Urinary bladder (tissue), 4 donors: ENCODE measurements at places on chromosomes 7 and 10.

DNA sequence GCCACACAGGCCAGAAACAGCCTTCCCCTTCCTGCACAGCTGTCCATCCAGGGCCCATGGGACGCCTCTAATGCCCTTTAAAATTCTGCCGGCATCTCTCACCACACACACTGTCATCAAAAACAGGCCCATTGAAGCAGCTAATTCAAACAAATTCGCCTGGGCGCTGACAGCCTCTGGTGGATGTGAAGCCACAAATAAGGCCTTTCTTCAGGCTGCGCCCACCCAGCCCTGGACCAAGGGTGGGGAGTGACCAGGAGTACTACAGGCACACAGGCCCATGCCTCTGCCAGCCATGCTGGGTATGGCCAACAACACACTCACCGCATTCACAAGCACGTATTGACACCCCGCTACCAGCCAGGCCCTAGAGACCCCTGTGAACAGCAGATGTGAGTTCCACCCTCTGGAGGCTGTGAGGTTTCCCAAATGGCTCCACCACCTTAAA, 54.6 kb downstream of the SLIT1 start:
- DNase-seq: no peak

GRCh38 chr7:74396993-74397392, 56.7 kb upstream of the GTF2IRD1 start:
- DNase-seq: no peak

DNA sequence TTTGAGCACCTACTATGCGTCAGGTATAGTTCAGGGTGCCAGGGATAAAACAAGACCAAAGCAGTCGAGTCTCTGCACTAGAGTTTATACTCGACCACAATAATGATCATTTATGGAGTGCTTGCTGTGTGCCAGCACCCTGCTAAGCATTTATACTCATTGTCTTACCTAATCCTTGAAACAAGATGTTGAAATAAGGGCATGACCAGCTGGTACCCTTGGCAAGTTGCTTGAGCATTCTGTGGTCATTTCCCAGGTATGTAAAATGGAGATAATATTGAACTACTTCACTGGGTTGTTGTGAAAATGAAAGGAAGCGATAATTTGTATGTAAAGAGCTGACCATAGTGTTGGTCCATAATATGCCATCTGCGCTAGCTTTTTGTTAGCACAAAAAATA, 185.4 kb downstream of the CYP26A1 start:
- DNase-seq: no peak

- DNase-seq: no peak
These were observed 82.0 kb downstream of the DOCK4 start for GRCh38 chr7:112124061-112124766.

GRCh38 chr7:147944321-147944720, 646.2 kb upstream of the C7orf33 start:
- no peak for DNase-seq

GRCh38 chr10:92381543-92381954, 90.6 kb downstream of the MARCHF5 start:
- DNase-seq: no peak

GRCh38 chr10:93938140-93938539, 44.4 kb downstream of the SLC35G1 start:
- no peak for DNase-seq

GRCh38 chr7:140304191-140304799, 94.0 kb downstream of the SLC37A3 start:
- DNase-seq: no peak

DNA sequence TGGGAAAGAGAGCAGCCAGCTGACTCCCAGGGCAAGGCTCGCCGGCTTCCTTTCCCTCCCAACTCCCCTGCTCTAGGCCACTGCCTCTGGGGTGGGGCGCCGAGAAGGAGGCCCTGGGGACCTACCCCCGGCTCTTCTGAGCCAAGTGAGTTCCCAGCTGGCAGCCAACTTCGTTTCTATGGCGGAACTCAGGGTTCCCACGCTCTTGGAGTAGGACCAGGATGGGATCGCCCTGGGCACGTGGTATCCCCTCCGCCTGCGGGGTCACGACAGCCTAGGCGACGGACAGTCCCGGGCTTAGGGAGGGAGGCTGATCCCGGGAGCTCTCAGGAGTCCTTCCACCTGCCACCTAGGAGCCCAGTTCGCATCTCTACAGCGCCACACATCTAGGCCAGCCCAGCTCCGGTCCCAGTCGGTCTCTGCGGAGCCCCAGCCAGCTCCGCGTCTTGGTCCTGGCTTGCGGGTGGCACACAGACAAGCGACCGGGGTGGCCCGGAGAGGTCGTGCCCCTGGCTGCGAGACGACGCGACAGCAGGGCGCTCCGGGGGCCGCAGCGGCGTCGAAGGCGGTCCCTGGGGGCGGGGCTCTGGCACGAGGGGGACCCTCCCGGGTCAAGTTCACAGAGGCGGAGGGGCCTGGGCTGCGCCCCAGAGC, 20.5 kb upstream of the GATA3 start:
- DNase-seq: no peak

DNA sequence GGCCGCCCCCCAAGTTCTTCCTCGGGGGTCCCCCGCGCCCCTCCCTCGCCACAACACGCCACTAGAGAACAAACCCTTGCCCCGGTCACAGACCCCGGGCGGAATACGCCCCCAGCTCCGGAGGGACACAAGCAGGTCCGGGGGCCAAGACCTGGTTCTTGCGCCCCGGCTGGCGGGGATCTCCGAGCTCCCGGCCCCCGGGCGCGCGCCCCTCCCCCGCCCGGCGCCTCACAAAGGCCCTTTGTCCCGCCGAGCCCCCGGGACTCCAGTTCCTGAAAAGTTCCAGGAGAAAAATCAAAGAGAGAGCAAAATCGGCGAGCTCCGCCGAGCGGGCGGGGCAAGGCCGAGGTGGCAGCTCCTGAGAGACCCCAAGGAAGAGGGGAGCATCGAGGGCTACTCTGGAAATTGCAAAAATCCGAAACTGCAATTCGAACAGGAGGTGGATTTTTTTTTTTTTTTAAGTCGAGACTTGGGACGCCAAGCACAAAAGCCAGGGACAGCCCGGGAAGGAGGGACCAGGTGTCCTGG, 4.0 kb downstream of the TNRC18 start:
- DNase-seq: no peak

GRCh38 chr10:32244421-32245207, 102.3 kb downstream of the EPC1 start:
- no peak for DNase-seq

GRCh38 chr10:22252801-22253579, 35.2 kb upstream of the EBLN1 start:
- no peak for DNase-seq

- no peak for DNase-seq
These were observed 4.6 kb downstream of the LFNG start for GRCh38 chr7:2523941-2524807.

GRCh38 chr7:77783545-77783944, 14.7 kb downstream of the TMEM60 start:
- DNase-seq: no peak

DNA sequence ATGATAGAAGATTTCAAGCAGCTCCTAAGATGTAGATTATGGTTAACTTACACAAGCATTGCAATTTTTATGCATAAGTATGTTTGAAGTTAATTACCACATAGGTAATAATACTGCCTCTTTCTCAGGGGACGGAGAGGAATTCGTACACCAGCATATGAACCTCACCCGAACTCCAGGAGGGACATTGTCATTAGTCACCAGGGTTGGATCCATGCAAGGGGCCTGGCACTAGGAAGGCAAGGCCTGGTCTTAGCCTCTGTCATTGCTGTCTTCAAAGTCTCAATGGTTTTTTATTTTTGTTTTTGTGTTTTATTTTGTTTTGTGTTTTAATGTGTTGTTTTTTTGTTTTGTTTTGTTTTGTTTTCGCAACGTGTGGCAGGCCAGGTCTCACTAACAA, 145.6 kb upstream of the PPP2R2D start:
- DNase-seq: no peak

DNA sequence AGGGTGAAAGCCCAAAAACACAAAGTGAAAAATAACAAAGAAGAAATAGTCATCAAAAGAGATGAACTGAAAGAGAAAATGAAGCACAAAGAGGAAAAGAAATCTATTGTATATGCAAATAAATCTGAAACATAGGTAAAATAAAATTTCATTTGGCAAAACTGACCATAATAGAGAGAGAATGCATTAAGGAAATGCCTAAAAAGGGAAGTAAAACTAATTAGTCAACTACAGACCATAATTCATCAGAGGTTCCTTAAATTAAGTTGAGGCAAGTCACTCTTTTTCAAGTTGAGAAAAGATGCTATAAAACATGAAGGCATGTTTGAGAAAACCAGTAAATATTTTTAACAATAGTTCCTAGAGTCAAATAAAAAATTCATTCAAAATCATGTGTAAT, 233.3 kb downstream of the LRRN3 start:
- DNase-seq: no peak

DNA sequence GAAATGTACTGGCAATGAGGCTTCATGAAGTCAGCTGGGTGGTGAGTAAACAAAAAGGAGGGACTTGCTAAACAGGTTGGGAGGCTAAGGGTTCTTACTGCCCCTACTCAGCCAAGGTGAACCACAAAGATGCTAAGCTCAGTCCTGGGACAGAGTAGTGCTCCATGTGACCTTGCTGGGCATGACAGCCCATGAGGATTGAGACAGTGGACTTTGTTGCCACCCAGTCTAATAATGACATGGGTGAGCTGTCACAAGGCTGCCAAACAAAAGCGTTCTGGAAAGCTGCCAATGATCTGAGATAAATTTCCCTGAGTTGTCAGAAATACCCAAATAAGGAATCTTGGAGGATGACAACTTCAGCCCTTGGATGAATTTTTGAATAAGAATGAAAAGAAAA, 75.2 kb downstream of the CLEC2L start:
- no peak for DNase-seq

GRCh38 chr7:65910237-65910636, 37.4 kb downstream of the VKORC1L1 start:
- no peak for DNase-seq

GRCh38 chr7:156175003-156175402, 362.7 kb upstream of the SHH start:
- DNase-seq: no peak

GRCh38 chr7:101377189-101377736, 14.6 kb downstream of the COL26A1 start:
- DNase-seq: no peak

GRCh38 chr10:47369251-47369894, 14.7 kb downstream of the ZNF488 start:
- DNase-seq: no peak

- DNase-seq: no peak
These were observed 31.0 kb upstream of the BICC1 start for GRCh38 chr10:58481569-58482109.

DNA sequence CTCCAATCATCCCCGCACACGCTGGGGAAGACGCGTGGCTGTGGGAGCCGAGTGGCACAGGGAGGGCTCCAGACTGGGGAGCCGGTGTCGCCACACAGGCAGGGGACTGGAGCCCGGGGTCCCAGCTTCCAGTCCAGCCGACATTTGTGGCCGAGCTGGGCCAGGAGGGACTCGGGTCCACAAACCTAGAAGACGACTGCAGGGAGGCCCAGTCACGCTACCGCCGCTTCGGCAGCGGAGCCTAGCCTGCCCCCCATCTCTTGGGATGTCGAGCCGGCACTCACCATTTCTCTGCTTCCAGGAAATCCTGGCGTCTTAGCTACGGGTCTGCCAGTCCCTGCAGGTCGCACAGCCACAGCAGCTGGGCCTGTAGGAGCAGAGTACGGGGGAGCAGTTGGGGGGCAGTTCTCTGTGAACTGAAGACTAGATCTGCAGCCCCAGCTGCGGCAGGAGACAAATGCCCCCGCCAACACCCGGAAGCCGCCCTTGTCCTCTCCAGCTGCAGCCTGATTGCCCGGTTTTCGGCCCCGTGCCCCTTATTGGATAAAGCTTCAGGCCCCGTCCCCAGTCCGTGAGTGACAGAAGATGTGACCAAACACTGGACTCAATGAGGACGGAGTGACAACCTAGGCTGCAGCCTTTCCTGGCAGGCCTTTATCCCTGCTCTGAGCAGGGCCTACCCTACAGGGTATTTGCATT, 270.7 kb downstream of the ZNF33B start:
- DNase-seq: peak; percentile 84

GRCh38 chr10:45144326-45145070, 143.8 kb downstream of the ZNF22 start:
- no peak for DNase-seq

GRCh38 chr7:131190146-131190545, 137.5 kb upstream of the MKLN1 start:
- no peak for DNase-seq

- no peak for DNase-seq
These were observed 44.0 kb upstream of the ZMIZ1 start for GRCh38 chr10:79024720-79025198.

DNA sequence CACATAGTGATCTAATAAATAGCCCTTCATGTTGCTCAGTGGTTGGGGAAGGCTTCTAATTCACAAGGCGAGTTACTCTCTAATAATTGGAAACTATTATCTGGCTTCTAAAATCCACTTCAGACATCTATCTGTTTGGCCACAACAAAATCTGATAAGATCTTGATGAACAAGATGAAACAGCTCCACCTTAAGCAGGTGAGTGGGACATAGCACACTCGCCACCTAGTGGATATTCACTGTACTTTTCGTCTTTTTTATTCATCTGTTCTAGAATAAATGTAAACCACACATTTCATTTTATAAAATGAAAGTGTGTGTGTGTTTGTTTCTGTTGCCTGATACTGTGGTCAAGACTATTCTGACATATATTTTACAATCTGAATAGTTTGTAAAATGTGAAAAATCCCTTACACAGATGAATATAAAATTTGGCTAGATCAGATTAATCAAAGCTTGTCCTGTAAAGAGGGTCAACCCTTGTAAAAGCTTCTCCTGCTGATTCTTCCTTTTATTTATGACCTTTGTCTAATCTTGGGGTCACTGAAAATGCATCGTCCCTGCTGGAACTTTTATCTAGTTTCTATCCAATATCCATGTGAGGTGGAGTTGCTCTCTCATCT, 26.5 kb upstream of the CNTNAP2 start:
- DNase-seq: no peak

DNA sequence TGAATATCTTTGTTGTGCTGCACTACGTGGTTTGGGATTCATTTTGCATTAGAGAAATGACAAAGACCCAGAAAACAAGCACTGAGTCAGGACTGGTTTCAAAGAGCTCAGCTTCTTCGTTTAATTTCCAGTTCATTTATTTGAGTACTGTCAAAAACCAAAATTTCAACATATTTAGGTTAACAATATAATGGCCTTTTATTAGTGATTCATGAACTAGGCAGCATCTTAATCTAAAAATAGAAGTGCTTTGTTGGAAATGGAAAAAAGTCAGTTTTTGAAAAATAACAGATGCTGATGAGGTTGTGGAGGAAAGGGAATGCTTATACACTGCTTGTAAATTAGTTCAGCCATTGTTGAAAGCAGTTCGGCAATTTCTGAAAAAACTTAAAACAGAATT, 856.4 kb downstream of the LRMDA start:
- DNase-seq: no peak
